ENCODE measurements at places on chromosomes 12 and 14. TPM values are rescaled to one million over a fixed set of nuclear protein-coding genes. Genes with fewer than 3 reads are reported as not detected.
A peak's percentile ranks its signal among the peaks of the same experiment; 100 is the strongest.

- H3K4me1 ChIP-seq = peaks cover 51% of the 10 kb centered on the region
- H3K36me3 ChIP-seq = no peaks in the 10 kb centered on the region
- H3K27ac ChIP-seq = no peak overlapping the region
- H3K27me3 ChIP-seq = no peaks in the 10 kb centered on the region
- H3K4me3 ChIP-seq = no peak overlapping the region
- no peak for DNase-seq
Observed at GRCh38 chr12:13094367-13094766, 9.1 kb downstream of the GSG1 start.

DNA sequence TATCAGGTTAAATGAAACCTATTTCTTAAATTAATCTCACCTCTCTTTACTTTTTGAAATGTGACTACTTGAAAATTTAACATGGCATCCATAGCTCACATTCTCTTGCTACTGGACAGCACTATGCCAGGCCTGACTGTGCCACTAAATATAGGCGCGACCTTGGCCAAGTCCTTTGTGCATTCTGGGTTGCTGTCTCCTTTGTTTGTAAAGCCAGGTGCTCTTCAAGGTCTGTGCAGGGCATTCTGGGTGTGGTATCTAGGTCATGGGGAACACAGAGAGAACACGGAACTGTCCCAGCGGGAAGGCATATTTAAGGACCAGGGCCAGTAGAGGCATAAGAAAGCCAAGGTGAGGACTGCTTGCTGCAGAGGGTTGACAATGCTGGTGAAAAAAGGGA lies 121.2 kb downstream of the ZNF664 start:
- peaks cover 4% of the 10 kb centered on the region for H3K36me3 ChIP-seq
- no peak overlapping the region for H3K4me3 ChIP-seq
- no peak overlapping the region for H3K27ac ChIP-seq
- H3K4me1 ChIP-seq = peaks cover 10% of the 10 kb centered on the region

- DNase-seq = no peak
- H3K36me3 ChIP-seq = peaks cover 17% of the 10 kb centered on the region
- no peak overlapping the region for H3K4me3 ChIP-seq
- H3K4me1 ChIP-seq = peaks cover 4% of the 10 kb centered on the region
- peak overlapping the region; percentile 5 for H3K27ac ChIP-seq
- H3K27me3 ChIP-seq = no peaks in the 10 kb centered on the region
Observed at GRCh38 chr12:26496170-26496569, 300.8 kb downstream of the SSPN start.

GRCh38 chr12:29782285-29782870 lies 1.4 kb downstream of the TMTC1 start:
- DNase-seq = no peak
- peaks cover 17% of the 10 kb centered on the region for H3K27me3 ChIP-seq
- peaks cover 28% of the 10 kb centered on the region for H3K4me1 ChIP-seq
- peak overlapping the region; percentile 88 for H3K4me3 ChIP-seq
- no peak overlapping the region for H3K27ac ChIP-seq
- peaks cover 21% of the 10 kb centered on the region for H3K36me3 ChIP-seq

DNA sequence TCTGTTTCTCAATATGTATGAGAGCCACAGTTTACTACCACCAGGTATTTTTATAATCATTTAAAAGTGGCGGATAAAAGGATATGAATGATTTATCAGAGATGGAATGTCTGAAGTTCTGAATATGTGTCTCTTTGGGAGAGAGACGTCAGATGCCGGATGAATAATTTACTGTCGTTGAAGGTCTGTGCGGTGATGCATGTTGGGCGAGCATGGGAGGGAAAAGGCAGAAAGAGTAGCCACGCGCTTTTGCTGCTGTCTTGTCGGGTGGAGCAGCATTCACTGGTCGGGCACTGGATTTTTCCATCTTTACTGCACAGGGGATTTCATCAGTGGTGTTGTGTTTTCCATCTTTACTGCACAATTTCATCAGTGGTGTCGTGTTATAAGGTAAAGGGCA lies 65.6 kb downstream of the SYNE2 start:
- DNase-seq = no peak
- no peaks in the 10 kb centered on the region for H3K36me3 ChIP-seq
- H3K4me3 ChIP-seq = no peak overlapping the region
- no peaks in the 10 kb centered on the region for H3K27me3 ChIP-seq
- H3K27ac ChIP-seq = no peak overlapping the region

- no peak for DNase-seq
- no peaks in the 10 kb centered on the region for H3K4me1 ChIP-seq
- H3K4me3 ChIP-seq = no peak overlapping the region
- H3K27ac ChIP-seq = no peak overlapping the region
Observed at GRCh38 chr14:72752034-72752412, 141.9 kb downstream of the DPF3 start.

GRCh38 chr12:123142518-123142840 lies 8.4 kb downstream of the PITPNM2 start:
- H3K4me1 ChIP-seq = peaks cover 36% of the 10 kb centered on the region
- H3K4me3 ChIP-seq = no peak overlapping the region
- no peaks in the 10 kb centered on the region for H3K36me3 ChIP-seq
- H3K27me3 ChIP-seq = peaks cover 3% of the 10 kb centered on the region
- no peak overlapping the region for H3K27ac ChIP-seq

DNA sequence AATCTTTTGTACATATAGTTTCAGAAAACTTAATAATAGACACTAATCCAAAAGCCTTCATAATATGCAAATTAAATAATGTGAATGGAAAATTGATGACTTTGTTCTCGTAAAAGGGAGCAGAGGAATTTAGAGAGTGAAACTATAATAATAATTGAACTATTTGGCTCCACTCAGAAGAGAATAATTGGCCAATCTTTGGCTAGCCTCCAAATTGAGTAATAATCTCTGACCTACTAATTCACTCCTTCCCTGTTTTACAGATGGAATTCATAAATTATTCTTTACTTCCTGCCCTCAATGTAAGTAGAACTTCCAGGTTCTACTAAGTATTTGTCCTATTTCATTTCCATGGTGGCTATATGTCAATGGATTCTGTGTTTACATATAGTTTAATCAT lies 15.8 kb downstream of the TRIM9 start:
- no peak for DNase-seq
- H3K27ac ChIP-seq = no peak overlapping the region
- H3K4me1 ChIP-seq = no peaks in the 10 kb centered on the region
- H3K27me3 ChIP-seq = no peaks in the 10 kb centered on the region

- no peak overlapping the region for H3K27ac ChIP-seq
- DNase-seq = no peak
- no peaks in the 10 kb centered on the region for H3K27me3 ChIP-seq
Observed at GRCh38 chr12:28795311-28795710, 353.8 kb upstream of the FAR2 start.

DNA sequence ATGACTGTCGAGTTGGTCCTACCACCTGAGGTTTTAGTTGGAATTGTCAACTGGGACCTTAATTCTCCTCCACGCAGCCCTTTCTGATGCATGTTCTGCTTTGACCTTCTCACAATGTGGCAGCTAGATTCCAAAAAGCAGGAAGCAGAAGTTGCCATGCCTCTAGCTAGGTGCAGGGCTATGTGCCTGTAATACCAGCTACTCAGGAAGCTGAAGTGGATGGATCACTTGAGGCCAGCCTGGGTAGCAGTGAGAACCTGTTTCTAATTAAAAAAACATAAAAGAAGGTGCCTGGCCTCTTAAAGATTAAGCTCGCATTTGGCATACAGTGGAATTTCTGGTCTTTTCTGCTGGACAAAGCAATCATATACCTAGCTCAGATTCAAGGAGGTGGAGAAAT lies 77.1 kb downstream of the FGD4 start:
- H3K4me3 ChIP-seq = no peak overlapping the region
- DNase-seq = no peak
- H3K27me3 ChIP-seq = no peaks in the 10 kb centered on the region
- H3K27ac ChIP-seq = peak overlapping the region; percentile 79
- peaks cover 27% of the 10 kb centered on the region for H3K4me1 ChIP-seq
- peaks cover 25% of the 10 kb centered on the region for H3K36me3 ChIP-seq

- no peaks in the 10 kb centered on the region for H3K36me3 ChIP-seq
- H3K4me3 ChIP-seq = peak overlapping the region; percentile 59
- H3K4me1 ChIP-seq = peaks cover 87% of the 10 kb centered on the region
- no peak for DNase-seq
- no peaks in the 10 kb centered on the region for H3K27me3 ChIP-seq
Observed at GRCh38 chr14:76962303-76962660, 66.2 kb downstream of the IRF2BPL start.

- no peaks in the 10 kb centered on the region for H3K4me1 ChIP-seq
- no peak for DNase-seq
- H3K27ac ChIP-seq = no peak overlapping the region
- H3K4me3 ChIP-seq = no peak overlapping the region
- no peaks in the 10 kb centered on the region for H3K27me3 ChIP-seq
Observed at GRCh38 chr12:45008211-45008610, 42.7 kb downstream of the DBX2 start.

DNA sequence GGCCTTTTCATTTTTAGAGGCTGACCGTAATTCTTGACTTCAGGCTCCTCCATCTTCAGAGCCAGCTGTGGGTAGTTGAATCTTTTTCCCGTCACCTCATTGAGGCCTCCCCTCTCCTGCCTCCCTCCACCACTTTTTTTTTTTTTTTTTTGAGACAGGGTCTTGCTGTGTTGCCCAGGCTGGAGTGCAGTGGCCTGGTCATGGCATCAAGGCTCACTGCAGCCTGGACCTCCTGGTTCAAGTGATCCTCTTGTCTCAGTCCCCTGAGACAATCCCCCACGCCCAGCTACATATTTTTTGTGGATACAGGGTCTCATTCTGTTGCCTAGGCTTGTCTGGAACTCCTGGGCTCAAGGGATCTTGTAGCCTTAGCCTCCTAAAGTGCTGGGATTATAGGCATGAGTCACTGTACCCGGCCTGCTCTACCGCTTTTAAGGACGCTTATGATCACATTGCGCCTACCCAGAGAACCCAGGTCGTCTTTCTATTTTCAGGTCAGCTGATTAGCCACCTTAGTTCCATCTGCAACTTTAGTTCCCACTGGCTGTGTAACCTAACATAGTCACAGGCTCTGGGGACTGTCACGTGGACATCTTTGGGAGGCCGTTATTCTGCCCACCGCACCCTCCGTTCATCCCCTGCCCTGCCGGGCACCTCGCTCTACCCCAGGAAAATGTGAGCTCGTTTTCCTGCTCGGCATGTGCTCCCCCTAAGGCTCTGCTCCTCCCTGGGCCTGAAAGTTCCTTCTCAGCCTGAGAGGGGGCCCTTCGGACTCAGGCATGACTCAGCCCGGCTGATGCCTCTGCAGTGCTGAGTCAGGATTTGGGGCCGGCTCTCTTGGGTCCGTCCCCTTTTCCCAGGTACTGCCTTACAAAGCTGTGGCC lies 13.4 kb downstream of the TNFAIP2 start:
- no peak overlapping the region for H3K4me3 ChIP-seq
- H3K4me1 ChIP-seq = peaks cover 31% of the 10 kb centered on the region
- DNase-seq = peak; percentile 71
- peaks cover 21% of the 10 kb centered on the region for H3K27me3 ChIP-seq
- peaks cover 5% of the 10 kb centered on the region for H3K36me3 ChIP-seq

GRCh38 chr12:62379026-62379722 lies 87.5 kb upstream of the MON2 start:
- no peak overlapping the region for H3K4me3 ChIP-seq
- no peak overlapping the region for H3K27ac ChIP-seq
- no peaks in the 10 kb centered on the region for H3K4me1 ChIP-seq
- H3K36me3 ChIP-seq = no peaks in the 10 kb centered on the region
- no peak for DNase-seq
- H3K27me3 ChIP-seq = no peaks in the 10 kb centered on the region

- no peak overlapping the region for H3K4me3 ChIP-seq
- no peak for DNase-seq
- H3K27me3 ChIP-seq = no peaks in the 10 kb centered on the region
- peaks cover 6% of the 10 kb centered on the region for H3K4me1 ChIP-seq
- no peak overlapping the region for H3K27ac ChIP-seq
- H3K36me3 ChIP-seq = no peaks in the 10 kb centered on the region
Observed at GRCh38 chr12:77968571-77968970, 137.9 kb downstream of the NAV3 start.

- H3K4me1 ChIP-seq = peaks cover 7% of the 10 kb centered on the region
- no peak for DNase-seq
- no peak overlapping the region for H3K4me3 ChIP-seq
Observed at GRCh38 chr14:83171761-83172160, 1638.1 kb upstream of the SEL1L start.

DNA sequence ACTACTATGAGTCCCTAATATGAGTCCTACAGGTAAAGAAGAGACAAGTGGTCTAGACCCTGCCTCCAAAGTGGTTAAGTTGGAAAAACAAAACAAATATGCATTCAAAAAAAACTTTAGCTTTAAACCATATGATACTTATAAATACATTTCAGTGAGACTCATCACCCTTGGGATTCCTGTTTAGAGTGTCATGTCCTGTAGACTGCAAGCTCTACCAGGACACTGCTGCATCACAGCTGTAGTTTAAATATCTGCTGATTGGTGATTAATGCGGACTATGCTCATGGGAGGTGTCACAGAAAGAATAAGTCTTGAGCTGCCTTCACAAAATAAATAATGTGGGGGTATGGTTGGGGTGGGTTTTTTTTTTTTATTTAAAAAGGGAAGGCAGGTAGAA lies 8.8 kb upstream of the LGR5 start:
- peaks cover 10% of the 10 kb centered on the region for H3K36me3 ChIP-seq
- DNase-seq = no peak
- no peaks in the 10 kb centered on the region for H3K4me1 ChIP-seq
- no peak overlapping the region for H3K4me3 ChIP-seq
- H3K27me3 ChIP-seq = peaks cover 6% of the 10 kb centered on the region

GRCh38 chr14:71438684-71439083 lies 493.5 kb upstream of the RGS6 start:
- H3K27ac ChIP-seq = no peak overlapping the region
- H3K4me1 ChIP-seq = peaks cover 19% of the 10 kb centered on the region
- no peaks in the 10 kb centered on the region for H3K27me3 ChIP-seq

DNA sequence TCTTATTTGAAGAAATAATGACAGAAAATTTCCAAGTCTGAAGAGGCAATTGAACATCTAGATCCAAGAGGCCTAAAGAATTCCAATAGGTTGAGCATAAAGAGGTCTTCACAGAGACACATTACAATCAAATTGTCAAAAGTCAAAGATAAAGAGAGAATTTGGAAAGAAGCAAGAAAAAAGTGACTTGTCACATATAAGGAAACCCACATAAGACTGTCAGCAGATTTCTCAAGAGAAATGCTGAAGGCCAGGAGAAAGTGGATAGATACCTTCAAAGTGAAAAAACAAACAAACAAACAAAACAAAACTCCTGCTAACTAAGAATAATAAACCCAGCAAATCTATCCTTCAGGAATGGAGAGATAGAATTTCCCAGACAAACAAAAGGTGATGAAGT lies 118.1 kb upstream of the LGR5 start:
- H3K4me1 ChIP-seq = no peaks in the 10 kb centered on the region
- no peak overlapping the region for H3K27ac ChIP-seq
- peaks cover 3% of the 10 kb centered on the region for H3K27me3 ChIP-seq
- H3K36me3 ChIP-seq = peaks cover 27% of the 10 kb centered on the region
- H3K4me3 ChIP-seq = no peak overlapping the region

- H3K4me1 ChIP-seq = peaks cover 32% of the 10 kb centered on the region
- no peaks in the 10 kb centered on the region for H3K27me3 ChIP-seq
Observed at GRCh38 chr12:29640589-29641345, 143.0 kb downstream of the TMTC1 start.

COX8C gene
- not detected for total RNA-seq

SYNE2 gene
- total RNA-seq = 70.5 TPM

POTEG gene
- not detected for total RNA-seq

ATF7 gene
- total RNA-seq = 16.3 TPM

CYP27B1 gene
- 3.2 TPM for total RNA-seq

KLRC2 gene
- not detected for total RNA-seq

ANKRD33 gene
- total RNA-seq = 1.7 TPM

LRP1 gene
- total RNA-seq = 112 TPM

STXBP6 gene
- 3.5 TPM for total RNA-seq

RIMKLB gene
- 106 TPM for total RNA-seq

FAM186B gene
- total RNA-seq = 0.21 TPM

VDR gene
- 0.76 TPM for total RNA-seq

NUAK1 gene
- 12.3 TPM for total RNA-seq

TNFRSF1A gene
- total RNA-seq = 32.4 TPM

KRT73 gene
- total RNA-seq = not detected

NKX2-1 gene
- total RNA-seq = not detected

ERBB3 gene
- total RNA-seq = 49.2 TPM

RPS6KL1 gene
- 10.6 TPM for total RNA-seq

DEPDC4 gene
- total RNA-seq = 5.5 TPM

All from WTC11 (cell line).